NCI-H1105 (cell line): ENCODE measurements at places on chromosomes 6 and 20.

DNA sequence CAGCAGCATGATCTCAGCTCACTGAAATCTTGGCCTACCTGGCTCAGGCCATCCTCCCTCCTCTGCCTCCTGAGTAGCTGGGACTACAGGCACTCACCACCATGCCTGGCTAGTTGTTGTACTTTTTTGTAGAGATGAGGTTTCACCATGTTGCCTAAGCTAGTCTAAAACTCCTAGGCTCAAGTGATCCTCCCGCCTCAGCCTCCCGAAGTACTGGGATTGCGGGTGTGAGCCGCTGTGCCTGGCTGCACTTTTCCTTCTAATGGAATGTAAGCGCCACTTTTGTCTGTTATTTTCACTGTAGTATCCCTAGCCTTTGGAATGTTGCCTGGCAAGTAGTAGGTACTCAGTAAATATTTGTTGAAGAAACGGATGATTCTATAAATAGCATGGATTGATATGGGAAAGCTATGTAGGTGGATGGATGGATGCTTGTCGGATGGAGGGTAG, 10.4 kb upstream of the TRIB3 start:
- DNase-seq: no peak

- no peak for DNase-seq
Measured at GRCh38 chr20:44228465-44229258, 18.1 kb upstream of the OSER1 start.

GRCh38 chr6:79762370-79762769, 131.2 kb downstream of the SH3BGRL2 start:
- no peak for DNase-seq

GRCh38 chr20:31835977-31836852, 9.2 kb downstream of the FOXS1 start:
- DNase-seq: no peak

- DNase-seq: no peak
Measured at GRCh38 chr20:42756991-42757390, 432.7 kb downstream of the PTPRT start.

DNA sequence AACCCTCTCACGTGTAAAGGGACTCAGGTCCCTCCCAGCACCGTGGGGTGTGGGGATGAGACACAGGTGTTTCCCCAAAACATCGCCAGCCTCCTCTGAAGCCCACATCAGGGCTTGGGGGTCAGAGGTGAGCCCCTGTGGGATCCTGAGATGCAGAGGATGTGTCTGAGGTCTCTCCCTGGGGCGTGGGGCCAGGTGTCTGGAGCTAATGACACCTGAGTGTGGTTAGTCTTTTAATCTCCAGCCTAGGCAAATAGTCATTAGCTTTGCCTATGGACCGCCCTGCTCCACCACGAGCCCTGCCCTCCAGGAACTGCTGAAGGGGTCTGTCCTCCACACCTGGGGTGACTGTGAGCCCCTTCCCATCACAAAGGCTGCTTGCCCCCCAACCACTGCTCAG, 1.7 kb downstream of the SRMS start:
- DNase-seq: no peak

DNA sequence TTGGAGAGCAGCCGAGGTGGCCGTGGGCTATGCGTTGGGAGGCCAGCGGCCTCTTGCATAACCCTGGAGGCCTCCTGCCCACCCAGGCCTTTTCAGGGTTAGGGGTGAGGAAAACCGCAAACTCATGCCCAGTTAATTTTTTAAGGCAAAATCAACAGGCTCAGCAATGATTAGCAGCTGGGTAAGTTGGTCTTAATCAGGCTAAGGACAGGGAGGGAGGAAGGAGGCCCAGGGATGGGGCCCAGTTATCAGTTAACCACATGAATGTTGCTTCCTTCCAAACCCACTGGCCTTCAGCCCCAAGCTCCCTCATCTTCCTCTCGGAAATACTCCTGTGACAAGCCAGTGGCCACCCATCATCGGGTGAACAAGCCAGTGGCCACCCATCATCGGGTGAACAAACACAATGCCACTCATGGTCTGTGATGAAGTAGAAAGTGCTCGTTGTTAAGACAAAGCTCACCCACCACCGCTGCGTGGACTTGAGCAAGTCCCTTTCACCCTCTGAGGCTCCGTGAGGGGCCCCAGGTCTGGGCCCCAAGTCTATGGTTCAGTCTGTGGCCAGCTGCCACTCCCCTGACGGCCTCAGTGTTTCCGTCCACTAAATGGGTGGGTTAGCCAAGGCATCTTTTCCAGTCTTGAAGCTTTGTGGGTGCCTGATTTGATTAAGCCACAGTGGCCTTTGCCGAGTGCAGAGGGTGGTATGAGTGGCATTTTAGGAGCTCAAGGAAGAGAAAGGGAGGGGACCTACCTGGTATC, 39.4 kb downstream of the HNF4A start:
- DNase-seq: no peak

DNA sequence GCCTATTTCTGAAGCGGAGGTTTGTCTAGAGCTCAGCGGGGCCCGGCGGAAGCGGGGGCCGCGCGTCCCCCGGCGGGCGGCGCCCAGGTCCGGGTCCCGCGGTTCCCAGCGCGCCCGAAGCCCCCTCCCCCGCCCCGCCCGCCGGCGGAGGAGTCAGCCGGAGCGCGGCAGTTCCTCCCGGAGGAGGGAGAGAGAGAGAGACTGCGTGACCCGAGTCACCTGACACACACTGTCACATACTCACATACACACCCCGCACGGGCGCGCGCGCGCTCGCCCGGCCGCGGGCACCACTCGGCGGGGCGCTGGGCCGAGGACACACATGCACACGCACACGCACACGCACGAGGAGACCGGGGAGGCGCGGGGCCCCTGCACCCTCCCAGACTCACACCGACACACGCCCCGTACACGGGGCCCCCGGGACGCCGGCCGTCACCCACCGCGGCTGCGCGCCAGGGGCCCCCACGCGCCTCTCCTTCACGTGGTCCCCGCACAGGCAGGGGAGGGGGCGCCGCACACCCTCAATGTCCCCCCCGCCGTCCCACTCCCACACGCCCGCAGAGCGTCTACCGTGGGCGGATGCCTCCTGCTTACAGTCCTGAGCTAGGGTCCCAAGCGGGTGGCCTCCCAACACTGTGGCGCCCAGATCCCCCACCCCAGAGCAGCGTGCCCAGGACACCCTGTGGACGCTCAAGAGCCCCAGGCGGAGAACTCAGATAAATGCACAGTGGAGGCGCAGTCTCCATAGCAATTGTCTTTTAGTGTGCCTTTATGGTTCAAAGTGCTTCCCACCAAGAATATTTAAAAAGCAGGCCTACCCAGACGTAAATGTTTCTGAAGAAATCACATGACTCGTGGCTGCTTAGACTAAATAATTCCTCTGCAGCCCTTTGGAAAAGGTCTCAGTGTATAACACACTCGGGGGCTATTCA, at the start of gene RRAGD:
Gene RRAGD, minus strand, starts transcription at position 203 of the 935 bp plus-strand sequence. CDS start 280 bp downstream, outside the sequence.
- peak; percentile 62 for DNase-seq

DNA sequence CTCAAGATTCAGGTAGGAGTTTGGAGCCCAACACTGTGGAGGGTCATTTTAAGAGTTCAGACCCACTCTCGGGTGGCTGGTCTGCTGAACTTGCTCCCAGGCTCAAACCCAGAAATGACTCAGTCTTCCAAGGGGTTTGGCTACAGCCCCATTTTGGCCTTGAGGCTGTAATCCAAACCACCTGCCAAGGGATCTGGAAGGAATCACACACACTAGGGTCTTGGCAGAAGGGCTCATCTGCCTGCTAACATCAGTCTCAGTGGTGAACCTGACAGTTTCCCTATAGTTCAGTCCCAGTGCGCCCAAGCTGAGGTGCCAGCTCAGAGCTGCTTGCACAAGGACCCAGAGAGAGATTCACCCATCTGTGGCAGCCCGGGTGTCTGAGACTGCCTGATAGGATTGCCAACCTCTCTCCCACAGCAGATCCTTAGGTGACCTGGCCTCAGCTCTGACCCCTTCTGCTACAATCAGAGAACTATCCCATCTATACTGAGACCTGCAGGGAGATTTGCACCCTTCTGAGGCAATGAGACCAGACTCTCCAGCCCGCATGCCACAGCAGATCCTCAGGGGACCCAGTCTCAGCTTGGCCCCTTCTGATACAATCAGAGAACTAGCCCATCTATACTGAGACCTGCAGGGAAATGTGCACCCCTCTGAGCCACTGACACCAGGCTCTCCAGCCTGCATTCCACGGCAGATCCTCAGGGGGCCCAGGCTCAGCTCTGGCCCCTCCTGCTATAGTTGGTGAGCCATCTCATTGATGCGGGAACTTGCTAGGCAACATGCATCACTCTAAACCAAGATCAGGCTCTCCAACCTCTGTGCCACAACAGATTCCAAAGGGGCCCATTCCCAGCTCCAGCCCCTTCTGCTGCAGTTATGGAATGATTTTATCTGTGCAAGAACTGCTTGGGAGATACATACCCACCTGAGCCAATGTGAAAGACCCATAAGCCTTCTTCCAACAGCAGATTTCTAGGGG, 48.2 kb downstream of the THBS2 start:
- DNase-seq: no peak

DNA sequence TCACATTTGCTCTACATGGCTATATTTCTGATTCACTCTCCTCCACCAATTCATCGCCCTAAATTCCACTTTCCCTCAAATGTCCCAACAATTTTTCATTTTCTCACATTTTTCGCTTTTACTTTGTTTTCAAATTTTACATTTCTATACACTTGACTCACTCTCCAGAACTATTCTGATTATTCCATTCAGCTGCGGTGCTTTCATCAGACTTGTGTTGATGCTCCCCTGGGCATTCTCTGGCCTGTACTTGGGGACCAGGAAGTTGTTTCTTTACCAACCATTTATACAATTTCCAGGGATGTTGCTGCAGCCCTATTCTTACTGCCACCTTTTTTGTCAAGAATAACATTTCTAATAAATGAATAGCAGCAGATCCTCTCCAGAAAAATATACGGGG, 444.8 kb downstream of the MAFB start:
- no peak for DNase-seq

GRCh38 chr6:137811121-137811915, 55.7 kb upstream of the TNFAIP3 start:
- DNase-seq: no peak

DNA sequence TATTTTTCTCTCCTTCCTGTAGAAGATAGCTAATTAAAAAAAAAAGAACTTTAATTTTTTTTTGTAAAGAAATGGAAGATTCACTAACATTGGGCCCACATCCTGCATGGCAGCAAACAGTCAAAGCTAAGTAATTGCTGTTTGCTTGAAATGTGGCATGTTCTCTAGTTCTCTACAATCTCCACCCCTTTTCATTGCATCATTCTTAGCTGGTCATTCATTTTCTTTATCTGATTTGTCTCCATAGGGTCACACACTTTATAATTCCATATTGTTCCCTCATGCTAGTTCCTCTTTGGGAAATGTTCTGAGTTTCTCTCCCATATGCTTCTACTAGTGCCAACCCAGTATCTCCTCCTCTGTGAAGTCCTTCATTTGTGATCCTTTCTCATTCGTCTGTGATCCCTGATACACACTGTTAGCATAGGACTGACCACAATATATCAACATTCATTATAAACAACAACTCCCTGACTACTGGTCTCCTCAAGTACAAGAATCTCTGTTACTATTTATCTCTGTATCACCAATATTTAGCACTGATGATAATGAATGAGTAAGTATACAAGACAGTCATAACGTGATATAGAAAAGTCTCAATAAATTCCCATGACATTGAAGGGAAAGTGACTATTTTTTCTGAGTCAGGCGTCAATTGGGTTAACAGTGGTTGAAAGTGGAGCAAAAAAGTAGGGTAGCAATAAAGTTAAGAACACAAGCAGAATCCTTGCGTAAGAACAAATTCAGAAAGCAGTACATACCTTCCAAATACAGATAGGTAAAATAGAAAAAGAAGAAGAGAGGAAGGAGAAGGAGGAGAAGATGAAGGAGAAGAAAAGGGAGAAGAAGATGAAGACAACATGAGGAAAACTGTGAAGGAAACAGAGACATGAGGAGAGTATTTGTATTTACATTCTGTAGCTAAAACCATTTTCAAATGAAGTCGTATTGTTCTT, 33.2 kb upstream of the MYB start:
- DNase-seq: no peak

GRCh38 chr6:154234019-154234772, 122.4 kb downstream of the IPCEF1 start:
- DNase-seq: no peak

GRCh38 chr6:148343047-148343782, 577 bp downstream of the SASH1 start:
- no peak for DNase-seq

DNA sequence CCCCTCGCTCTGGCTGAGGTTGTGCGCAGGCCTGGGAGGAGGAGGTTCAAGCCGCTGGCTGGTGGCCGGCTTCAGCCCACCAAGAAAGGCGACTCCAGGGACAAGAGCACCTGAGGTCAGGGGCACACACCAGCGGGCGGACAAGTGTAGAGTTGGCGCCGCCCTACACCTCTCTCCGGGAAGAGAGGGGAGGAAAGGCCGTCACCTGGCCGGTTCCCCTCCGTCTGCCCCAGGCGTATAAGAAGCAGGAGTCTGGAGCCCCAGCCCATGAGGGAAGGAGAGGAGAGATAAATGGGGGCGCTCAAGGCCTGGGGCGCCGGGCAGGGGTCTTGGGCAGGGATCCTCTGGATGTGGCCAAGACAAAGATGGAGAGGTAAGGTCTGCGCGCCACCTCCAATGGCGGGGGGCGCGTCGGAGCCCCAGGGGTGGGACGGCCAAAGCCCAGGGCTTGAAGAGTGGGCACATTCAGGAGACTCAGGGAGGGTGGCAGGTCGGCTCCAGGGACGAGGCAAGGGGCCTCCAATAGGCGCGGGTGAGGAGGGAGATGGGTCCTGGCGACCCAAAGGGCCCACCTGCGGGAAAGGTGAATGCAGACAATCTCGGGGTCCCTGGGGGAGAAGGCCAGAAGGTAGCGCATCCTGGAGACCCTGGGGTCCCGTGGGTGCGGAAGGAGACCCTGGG, 826 bp downstream of the RIMS4 start:
- DNase-seq: no peak

GRCh38 chr6:3526962-3527650, 70.3 kb upstream of the SLC22A23 start:
- DNase-seq: no peak

- DNase-seq: no peak
Measured at GRCh38 chr6:24405262-24405661, 2.5 kb downstream of the MRS2 start.

- DNase-seq: no peak
Measured at GRCh38 chr6:144725736-144726522, 440.8 kb downstream of the UTRN start.

DNA sequence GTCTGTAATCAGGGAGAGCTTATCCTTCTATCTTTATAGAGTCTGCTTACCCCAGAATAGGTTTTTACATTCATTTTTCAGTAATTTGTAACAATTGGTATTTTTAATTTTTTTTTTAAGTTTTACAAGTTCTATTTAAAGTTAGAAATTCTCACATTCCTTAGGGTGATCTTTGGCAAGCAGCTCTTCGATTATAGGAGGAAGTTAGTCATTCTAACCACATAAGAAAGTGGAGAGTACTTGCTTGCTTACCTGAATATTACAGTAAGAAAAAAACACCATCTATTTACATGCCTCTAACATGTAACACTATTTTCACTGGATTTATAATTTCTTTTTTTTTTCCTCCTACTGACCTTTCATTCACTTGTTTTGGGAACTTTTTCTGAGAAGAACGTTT, 6.7 kb downstream of the TSHZ2 start:
- DNase-seq: no peak

- no peak for DNase-seq
Measured at GRCh38 chr20:46770330-46771194, 61.1 kb downstream of the SLC2A10 start.

- DNase-seq: no peak
Measured at GRCh38 chr6:18388942-18389341, 1.8 kb downstream of the RNF144B start.

- peak; percentile 67 for DNase-seq
Measured at GRCh38 chr20:5416086-5416485, 99.3 kb upstream of the PROKR2 start.

- DNase-seq: no peak
Measured at GRCh38 chr6:26388014-26388413, 5.1 kb downstream of the BTN2A2 start.
